ENCODE measurements at places on chromosomes 11 and 22.

GRCh38 chr11:93169950-93170561 is 27.7 kb downstream of the SLC36A4 start:
- peak; percentile 9 for DNase-seq

GRCh38 chr11:94243571-94244515 is 60.5 kb upstream of the IZUMO1R start:
- DNase-seq, result no peak

DNA sequence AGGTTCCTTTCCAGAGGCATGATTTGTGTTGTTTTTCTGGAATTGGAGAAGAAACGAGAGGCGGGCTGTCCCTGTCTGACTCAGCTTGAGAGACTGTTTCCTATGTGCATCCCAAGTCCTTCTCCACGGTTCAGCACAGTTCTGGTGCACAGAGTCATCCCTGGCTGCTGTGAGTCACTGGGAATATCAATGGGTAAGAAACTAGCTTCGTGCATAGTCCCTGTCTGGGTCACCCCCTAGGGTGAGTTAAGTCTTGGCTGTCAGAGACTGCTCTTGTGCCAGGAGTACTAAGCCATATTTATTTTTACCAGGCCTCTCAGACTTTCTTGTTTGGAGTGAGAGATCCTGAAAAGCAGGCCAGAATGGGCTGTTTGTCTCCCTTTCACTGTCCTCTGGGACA is 2.4 kb upstream of the LRP4 start:
- no peak for DNase-seq

- no peak for DNase-seq
Measured at GRCh38 chr11:114256967-114257286, 39.3 kb upstream of the NNMT start.

DNA sequence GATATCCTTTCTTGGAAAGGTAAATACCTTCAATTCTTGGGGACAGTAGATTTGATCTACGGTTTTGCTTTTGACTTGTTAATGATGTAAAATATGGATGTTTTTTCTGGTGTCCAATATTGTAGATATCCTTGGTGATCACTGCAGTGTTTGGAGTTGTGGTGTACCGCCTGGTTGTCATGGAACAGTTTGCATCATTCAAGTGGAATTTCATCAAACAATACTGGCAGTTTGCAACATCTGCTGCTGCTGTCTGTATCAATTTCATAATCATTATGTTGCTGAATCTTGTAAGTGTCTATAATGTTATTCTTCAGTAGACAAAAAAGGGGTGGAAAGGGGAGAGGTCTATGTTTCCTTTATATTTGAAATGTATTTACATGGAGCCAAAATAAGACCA is 27.4 kb upstream of the MUC15 start:
- no peak for DNase-seq

GRCh38 chr22:37551981-37552380 is 8.3 kb upstream of the CDC42EP1 start:
- no peak for DNase-seq

Data from CD4-positive, alpha-beta T cell treated with Interleukin-4 for 1 hour (primary cell).